ENCODE measurements at places on chromosomes 4 and X.

DNA sequence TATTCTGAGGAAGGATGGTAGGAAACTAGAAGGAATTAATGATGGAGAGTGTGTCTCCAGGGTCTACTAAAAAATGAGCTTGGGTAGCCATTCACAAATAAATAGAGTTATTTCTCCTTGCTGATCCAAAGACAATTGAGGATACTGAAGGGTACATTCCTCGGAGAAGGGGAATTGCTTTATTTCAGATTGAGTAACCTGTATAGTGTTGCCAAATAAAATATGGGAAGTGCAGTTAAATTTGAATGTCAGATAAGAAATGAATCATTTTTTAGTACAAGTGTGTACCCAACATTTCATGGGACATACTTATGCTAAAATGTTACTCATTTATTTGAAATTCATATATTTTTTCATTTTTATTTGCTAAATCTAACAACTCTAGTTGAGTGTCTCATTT lies 16.0 kb upstream of the VSIG1 start:
- DNase-seq, result no peak

- DNase-seq, result no peak
Measured at GRCh38 chr4:138890891-138891570, 124.5 kb upstream of the NOCT start.

DNA sequence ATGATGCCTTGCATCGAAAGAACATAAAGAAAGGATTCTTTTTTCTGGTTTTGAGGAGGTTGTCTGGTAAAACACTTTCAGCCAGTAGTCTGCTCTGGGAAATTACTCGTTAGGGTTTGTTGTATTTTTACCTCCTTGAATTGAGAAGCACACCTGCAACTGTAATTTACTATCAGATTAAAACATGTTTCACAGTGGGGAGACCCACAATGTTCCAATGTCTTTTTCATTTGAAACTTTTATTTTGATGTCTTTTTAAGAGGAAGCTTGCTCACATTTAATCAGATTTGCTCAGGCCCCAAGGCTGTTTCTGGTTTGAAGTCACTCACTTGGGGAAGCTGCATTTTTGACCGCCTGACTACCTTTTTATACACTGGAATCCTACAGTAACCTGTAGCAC lies 12.0 kb downstream of the TMEM154 start:
- no peak for DNase-seq

- DNase-seq, result no peak
Measured at GRCh38 chr4:129676934-129677333, 581.0 kb downstream of the C4orf33 start.

GRCh38 chr4:60745800-60746571 lies 454.1 kb upstream of the ADGRL3 start:
- no peak for DNase-seq

DNA sequence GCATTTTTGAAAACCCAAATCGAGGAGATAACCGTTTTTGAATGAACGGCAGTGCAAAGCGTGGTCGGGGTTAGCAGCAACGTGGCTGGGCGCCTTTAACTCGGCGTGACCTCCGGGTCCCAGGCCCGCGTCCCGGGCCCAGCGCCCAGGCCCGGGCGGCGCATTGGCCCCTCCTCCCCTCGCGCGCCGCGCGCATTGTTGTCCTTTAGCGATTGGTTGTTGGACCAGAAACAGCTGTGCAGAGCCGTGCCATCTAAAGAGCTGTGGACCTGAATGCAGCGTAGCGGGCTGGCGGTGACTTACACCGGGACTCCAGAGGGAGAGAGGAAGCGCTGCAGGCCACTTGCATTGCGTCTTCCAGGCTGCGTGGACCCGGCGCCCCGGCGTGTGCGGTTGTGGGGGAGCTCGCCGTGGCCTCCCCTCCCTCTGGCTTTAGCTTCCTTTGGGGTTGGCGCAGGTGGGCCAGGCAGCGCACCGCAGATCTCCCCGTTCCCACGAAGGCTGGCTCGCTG lies at the start of gene STOX2:
Gene STOX2, plus strand, starts transcription at position 227 of the 512 bp plus-strand sequence. CDS start 1,484 bp downstream, outside the sequence.
- no peak for DNase-seq

DNA sequence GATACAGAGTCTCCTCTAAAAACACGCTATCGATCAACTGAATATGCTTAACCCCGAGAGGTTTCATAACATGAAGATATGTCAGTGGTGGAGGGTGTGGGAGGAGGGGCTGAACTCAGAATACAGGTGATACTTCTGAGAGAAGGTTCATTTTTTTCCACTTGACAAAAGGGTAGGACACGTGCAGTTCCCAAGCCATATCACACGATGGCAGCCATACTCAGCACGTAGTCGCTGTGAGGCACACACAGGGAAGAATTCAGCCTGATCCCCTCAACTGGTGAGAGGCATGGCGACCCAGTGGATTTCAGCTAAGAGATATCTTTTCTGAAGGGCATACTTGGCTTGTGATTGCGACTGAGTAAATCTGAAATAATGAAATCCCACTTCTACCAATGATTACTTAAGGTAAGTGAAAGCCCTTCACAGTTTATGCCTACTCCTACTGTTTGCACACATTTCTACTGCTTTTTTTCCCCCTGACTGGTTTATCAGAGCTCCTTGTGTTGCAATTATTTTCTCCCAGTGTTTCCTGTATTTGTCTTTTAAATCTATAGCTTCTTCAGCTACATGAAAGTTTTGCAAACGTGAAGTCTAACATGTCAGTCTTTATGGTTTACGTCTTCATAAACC lies 133.1 kb downstream of the CORIN start:
- DNase-seq, result peak; percentile 9

DNA sequence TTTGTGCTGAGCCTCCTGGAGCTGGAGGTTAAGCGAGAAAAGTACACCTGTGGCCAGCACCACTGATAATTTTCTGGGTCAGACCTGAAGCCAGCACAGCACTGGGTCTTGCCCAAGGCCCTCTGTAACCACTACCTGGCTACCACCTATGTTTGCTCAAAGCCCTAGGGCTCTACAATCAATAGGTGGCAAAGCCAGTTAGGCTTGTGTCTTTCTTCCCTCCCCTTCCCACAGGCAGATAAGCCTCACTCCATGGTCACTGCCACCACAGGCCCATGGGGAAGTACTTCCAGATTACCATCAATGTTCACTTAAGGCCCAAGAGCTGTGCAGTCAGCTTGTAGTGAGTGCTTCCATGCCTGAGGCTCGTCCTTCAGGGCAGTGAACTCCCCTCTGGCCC lies 35.2 kb upstream of the ARMCX4 start:
- DNase-seq, result no peak

DNA sequence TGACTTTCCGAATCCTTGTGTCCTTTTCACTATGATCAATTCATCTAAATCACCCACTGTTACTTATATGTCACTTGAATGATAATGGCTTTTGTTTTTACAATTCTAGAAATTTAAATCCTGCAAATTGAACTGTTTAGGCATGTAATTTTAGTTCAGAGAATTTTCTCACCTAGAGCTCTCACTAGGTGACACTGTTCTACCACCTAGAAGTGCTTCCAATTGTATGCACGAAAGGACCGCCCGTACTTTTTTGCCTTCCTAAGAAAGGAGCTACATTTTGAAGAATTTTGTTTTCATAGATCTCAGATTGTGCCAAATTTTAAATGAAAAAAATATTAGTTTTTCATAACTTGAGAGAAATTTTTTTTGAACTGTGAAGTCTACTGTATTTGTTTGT lies 481.6 kb upstream of the FSTL5 start:
- DNase-seq, result no peak

DNA sequence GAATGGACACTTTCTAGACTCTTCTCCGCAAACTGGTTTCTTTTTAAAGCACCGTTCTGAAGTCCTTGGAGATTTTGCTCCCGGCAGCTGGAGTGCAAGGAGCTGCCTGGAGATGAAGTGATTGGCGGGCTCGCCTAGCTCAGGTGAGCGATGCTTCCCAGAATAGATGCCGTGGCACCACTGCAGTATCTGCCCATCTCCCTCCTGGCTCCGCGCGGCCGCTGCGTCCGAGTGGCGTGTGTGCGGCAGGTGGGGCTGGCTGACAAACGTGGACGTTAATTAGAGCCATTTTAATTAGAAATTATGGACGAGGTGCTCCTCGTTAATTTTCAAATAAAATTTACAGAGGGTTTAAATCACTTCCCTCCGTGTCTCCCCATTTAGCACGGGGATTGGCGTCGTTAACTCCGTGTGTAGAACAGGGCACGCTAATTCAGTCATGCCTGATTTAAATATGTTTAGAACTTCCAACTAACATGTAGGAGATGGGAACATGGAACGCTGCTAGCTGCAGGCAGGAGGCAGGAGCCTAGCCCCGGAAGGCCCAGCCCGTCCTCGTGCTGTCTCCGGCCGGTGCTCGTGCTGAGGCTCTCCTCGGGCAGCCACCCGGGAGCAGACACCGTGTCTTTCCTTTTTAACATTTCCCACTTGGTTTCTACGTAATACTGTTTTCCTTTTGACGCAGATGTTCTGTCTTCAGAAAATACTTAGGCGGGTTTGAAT lies 11.6 kb downstream of the UVSSA start:
- DNase-seq, result no peak

GRCh38 chr4:79848329-79848728 lies 224.7 kb downstream of the ANTXR2 start:
- no peak for DNase-seq

- DNase-seq, result no peak
Measured at GRCh38 chrX:71997320-71997719, 86.7 kb downstream of the NHSL2 start.

- DNase-seq, result no peak
Measured at GRCh38 chr4:87053176-87053658, 118.4 kb downstream of the AFF1 start.

DNA sequence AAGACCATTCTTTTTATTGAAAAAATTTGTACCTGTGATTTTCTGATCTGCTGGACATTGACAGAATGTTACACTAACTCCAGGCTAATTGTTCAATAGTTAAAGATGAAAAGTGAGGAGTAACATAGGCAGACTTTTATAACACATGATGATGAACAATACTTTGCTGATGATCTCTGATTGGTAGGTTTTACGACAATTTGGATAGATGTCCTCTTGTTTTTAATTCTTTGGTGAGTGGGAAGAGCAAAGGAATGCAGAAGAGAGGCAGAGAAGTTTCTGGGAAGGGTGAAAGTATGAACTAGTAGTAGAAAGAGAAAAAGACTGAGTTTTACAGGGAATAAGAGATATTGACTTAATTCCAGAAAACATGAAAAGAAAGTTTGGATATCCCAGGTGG lies 267.3 kb upstream of the HAND2 start:
- DNase-seq, result no peak

- no peak for DNase-seq
Measured at GRCh38 chr4:82643994-82644733, 82.4 kb upstream of the TMEM150C start.

- DNase-seq, result no peak
Measured at GRCh38 chr4:52173470-52174045, 122.5 kb downstream of the SPATA18 start.

- no peak for DNase-seq
Measured at GRCh38 chrX:38484607-38485498, 76.5 kb upstream of the TSPAN7 start.
